Hematopoietic multipotent progenitor cell treated with erythropoietin and hydrocortisone succinate and interleukin-3 and kit ligand, for 17 days (in vitro differentiated cells): ENCODE measurements at places on chromosomes 1 and 21.

DNA sequence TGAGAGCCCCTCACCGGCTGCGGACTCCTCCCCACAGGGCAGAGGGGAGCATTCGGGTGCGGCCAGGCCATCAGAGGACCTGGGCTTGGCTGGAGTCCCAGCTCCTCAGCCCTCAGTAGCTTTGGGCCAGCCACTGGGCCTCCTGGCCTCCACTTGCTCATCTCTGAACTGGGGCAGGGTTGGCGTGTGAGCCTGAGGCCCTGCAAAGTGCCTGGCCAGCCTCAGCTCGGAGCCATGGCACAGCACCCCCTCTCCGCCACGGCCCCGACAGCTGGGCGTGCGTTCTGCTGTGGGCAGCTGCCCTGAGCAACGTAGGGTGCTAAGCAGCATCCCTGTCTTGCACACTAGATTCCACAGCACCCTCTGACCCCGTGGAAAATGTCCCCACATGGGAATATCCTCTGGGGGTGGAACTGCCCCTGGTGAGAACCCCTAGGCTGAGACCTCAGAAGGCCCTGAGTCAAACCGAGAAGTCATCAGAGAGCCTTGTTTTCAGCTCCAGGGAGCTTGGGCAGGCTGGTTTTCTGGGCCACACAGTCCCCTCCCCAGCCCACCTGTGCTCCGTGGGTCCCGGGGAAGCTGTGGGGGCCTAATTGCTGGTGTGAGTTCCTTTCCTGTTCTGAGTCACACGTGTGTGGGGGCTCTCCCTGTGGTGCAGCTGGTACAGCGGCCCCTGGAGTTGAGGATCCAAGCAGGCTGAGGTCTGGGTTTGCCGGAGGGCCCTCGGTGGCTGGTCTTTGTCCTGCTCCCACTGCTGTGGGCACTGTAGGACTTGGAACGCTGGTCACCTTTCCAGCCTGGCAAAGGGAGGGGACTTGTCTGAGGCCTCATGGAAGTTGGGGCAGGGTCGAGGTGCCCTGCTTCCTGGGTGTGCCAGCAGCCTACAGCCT is 24.5 kb downstream of the TP73 start:
- DNase-seq, result no peak

DNA sequence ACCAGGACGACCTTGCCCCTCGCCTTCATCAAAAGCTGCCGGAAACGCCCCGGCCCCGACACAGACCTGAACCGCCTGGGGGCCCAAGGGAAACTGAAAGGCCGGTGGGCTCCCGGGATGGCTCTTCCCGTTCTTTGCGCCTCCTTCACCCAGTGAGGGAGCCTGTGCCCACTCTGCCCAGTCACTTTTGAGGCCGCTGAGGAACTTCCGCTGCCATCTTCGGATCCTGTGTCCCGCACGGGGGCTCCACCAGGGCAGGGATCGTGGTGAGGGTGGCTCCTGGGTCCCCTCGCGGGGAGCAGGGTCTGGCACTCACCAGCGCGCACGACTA is 104.0 kb downstream of the PPIAL4G start:
- DNase-seq, result no peak

- DNase-seq, result no peak
Measured at GRCh38 chr1:72547412-72547811, 265.1 kb upstream of the NEGR1 start.

GRCh38 chr1:111221633-111222291 is 5.8 kb upstream of the CHI3L2 start:
- no peak for DNase-seq

DNA sequence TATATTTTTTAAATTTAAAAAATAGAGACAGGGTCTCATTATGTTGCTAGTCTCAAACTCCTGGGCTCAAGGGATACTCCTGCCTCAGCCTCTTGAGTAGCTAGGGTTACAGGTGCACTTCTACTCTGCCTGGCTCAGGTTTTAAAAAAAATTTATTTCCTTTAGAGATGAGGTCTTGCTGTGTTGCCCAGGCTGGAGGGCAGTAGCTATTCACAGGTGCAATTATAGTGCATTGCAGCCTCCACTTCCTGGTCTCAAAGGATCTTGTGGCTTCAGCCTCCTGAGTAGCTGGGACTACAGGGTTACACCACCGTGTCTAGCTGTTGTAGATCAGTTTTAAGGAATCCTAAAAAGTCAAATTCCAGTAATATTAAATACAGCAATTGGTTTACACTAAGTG is 5.0 kb downstream of the RNF11 start:
- peak; percentile 7 for DNase-seq

GRCh38 chr1:244833734-244834542 is 1.5 kb upstream of the COX20 start:
- peak; percentile 84 for DNase-seq

DNA sequence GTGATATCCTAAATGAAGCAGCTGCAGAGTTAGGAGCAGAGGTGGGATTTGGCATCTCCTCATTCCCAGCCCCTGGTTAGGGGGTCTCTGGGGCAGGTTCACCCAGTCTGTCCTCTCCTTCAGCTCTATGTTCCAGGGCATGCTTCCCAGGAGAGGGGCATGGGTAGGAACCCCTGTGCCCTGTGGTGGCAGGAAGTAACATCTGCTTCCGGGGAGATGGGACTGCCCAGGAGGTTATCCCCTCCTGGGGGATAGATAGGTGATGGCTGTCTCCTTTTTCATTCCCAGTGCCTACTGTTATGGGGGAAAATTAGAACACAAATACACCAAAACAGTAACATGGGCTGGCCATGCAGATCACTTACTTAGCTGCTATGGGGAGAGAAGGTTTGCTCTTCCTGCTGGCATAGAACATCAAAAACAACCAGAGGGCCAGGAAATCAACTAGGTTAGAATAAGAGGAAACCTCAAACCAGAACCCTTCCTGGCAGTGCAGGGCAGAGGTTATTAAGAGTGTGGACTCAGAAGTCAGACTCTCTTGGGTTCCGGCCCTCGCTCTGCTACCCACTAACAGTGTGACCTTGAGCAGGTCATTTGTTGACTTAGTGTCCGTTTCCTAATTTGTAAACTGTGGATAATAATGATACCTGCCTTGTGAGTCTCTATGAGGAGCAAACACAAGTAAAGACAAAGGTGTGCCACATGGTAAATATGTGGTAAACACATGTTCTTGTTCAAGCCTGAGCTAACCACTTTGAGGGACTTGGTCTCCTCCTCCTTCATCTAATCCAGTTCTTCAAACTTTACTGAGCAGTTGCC is 157.8 kb upstream of the JUN start:
- DNase-seq, result no peak

DNA sequence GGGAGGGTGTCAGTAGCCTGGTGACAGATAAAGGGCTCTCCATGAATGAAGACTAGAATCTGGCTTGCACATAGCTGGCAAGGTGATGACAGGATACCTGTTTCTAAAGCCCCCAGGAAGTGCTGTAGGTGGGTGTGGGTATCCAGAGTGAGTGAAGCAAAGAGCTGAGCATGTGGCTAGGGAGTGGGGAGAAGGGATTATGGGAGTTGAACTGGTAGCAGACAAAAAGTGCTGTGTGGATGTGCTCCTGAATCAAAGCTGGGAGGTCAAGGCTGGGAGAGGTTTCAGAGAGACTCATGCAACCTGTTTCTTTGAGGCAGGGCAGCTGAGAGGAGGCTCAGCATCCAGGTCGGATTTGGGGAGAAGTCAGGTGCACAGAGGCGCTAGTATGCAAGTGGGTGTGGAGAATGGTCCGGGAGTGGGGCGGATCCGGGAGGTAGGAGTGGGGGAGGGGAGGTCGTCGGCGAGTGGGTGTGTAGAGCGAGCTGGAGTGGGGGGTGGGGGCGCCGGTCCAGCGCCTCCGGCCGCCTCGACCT is 600 bp downstream of the ASTN1 start:
- no peak for DNase-seq
